ENCODE measurements at places on chromosomes 1 and 21. TPM values are rescaled to one million over a fixed set of nuclear protein-coding genes. Genes with fewer than 3 reads are reported as not detected.

The C1QB gene
- total RNA-seq, result 2.1 TPM

The F5 gene
- total RNA-seq, result 13.9 TPM

The ANGPTL3 gene
- not detected for total RNA-seq

The UBXN10 gene
- 0.52 TPM for total RNA-seq

The NECTIN4 gene
- total RNA-seq, result 1.4 TPM

The PTGS2 gene
- total RNA-seq, result 446 TPM

The LIN9 gene
- 2.4 TPM for total RNA-seq

The FAM3B gene
- 0.73 TPM for total RNA-seq

The CFHR2 gene
- not detected for total RNA-seq

The CXADR gene
- total RNA-seq, result 0.42 TPM

The C1orf56 gene
- total RNA-seq, result 0.31 TPM

The MAGOH gene
- 63.0 TPM for total RNA-seq

The TSACC gene
- total RNA-seq, result not detected

The C1orf226 gene
- not detected for total RNA-seq

The ASTN1 gene
- total RNA-seq, result not detected

The FCER1G gene
- 190 TPM for total RNA-seq

The GPR153 gene
- 0.84 TPM for total RNA-seq
